ENCODE measurements at places on chromosomes 3 and 15.
A peak's percentile ranks its signal among the peaks of the same experiment; 100 is the strongest.

DNA sequence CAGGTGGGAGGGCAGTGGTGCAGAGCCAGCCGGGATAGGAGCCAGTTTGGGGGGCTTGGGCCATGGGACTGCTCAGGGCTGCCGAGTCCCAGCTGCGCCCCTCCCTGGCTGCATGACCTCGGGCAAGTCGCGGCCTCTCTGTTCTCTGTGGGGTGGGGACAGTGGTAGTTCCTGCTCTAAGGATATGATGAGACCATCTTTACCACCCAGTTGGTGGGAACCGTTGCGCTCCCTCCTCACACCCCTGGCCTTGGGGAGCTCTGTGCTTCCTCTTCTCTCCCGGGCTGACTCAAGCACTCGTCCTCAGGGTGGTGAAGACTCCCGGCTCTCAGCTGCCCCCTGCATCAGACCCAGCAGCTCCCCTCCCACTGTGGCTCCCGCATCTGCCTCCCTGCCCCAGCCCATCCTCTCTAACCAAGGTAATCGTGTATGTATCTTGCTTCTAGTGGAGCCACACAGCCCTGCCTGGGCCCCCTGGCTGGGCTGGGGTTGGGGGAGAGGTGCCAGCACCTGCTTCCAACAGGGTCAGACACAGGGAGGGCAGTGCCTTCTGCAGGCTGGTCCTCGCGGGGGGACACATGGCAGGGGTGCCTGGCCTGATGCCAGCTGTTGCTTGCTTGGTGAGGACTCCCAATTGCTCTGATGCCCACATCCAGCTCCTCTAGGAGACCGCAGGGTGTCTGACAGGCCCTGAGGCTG is 15.1 kb upstream of the STAB1 start:
- DNase-seq: no peak

DNA sequence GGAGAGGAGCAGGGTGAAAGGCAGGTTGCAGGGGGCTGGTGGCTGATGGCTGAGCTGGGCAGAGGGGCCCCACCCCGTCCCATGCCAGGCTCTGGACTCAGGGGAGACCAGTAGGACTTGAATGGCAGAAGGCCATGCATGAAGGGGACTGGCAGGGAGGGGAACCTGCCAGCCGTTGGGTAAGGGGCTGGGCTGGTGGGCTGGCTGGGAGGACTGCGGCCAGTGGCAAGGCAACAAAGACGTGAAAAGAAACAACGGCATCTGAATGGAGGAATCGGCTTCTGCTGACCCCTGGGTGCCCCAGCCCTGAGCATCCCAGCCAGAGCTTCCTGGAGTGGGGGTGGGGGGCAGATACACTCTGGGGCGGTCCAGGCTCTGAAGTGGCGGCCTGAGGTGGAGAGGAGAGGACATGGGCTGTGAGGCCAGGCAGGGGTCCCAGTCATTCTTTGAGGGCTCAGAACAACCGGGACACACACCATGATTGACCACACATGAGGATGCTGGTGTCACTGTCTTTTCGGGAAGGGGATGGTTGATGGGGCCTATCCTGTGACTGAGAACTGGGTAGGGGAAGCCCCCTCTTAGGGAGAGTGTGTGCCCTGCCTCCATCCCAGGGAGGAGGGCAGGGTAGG is 11.7 kb downstream of the GLYCTK start:
- DNase-seq: no peak

GRCh38 chr15:71325481-71325880 is 210.2 kb downstream of the THSD4 start:
- no peak for DNase-seq

DNA sequence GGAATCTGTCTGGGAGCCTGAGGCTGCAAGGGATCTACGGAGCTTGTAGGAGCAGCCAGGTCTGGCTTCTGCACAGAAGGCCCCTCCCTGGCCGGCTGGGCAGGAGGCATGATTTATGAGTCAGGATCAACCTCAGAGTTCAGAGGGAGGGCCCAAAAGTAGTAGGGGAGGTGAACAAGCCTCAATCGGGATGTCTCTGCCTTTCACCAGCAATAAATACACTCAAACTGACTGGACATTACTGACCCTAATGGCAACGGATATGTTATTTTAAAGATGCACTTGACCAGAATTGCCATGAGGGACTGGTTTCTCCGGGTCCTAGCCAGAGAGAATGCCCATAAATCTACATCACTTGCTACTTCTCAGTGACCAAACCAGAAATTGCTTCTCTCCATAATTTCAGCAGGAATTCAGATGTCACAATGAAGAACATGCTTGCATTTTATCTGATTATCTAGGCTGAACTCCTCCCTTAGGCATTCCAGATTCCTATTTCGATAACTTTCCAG is 109.6 kb upstream of the LMOD3 start:
- no peak for DNase-seq

GRCh38 chr3:13769422-13769821 is 110.4 kb downstream of the WNT7A start:
- no peak for DNase-seq

DNA sequence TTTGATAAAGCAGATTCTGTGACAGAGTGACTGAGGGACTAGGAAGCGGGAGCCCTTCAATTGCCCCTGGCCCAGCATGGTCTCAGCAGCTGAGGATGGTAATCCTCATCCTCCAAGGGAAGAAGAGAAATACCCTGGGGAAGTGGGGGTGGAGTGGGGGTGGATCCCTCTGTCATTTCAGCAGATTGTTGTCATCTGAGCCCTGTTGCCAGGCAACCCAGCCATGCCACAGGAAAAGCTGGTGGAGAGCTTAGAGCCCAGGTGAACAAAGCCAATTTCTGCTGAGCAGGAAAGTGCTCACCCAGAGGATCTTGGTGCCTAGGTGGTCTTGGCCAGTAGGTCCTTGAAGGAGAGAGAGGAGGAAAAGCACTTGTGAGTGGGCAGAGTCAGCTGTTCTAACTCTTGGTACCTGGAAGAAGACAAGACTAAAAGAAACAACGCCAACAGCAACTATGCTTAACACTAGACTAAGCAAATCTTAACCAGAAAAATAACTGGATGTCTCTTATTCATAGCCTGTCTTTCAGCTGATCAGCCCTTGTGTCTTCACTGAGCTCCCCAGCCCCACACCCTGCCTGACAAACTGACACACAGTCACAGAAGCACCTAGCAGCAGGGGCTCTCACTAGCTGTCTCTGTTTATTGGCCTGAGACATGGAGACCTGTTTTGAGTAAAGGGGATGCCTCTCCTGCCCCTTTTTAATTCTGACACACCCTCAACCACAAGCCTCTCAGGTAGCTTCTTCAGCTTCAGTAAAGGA is 40.1 kb upstream of the DCLK3 start:
- DNase-seq: no peak

DNA sequence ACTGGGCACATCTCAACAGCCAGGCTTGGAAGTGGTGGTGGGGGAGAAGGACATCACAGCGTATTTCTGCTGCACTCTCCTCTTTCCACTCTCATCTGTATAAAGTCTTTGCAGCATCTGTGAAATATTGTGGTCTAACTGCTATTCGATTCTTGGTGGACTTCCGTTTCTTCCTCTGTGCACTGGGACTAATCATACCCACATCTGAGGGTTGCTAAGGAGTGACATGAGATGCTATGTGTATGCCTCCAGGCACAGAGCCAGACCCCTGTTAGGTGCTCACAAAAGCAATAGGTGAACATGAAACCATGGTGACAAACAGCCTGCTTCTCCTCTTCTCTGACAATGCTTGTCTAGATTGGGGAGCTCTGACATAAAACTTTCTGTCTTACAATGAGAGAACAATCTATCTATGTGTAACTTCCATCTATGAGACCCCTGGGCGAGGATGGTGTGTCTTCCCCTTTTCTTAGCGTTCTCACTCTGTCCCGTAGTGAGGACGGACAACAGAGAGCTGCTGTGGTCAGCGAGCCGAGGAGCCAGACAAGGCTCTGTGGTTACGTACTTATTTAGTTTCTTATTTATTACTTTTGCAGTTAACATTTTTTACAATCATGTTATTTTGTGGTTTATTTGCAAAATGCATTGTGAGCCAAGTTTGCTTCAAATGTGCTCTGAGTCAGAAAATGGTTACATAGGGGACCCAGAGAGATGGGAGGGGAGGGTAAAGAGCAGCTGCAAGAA is 196.7 kb upstream of the TPRG1 start:
- DNase-seq: peak; percentile 29

DNA sequence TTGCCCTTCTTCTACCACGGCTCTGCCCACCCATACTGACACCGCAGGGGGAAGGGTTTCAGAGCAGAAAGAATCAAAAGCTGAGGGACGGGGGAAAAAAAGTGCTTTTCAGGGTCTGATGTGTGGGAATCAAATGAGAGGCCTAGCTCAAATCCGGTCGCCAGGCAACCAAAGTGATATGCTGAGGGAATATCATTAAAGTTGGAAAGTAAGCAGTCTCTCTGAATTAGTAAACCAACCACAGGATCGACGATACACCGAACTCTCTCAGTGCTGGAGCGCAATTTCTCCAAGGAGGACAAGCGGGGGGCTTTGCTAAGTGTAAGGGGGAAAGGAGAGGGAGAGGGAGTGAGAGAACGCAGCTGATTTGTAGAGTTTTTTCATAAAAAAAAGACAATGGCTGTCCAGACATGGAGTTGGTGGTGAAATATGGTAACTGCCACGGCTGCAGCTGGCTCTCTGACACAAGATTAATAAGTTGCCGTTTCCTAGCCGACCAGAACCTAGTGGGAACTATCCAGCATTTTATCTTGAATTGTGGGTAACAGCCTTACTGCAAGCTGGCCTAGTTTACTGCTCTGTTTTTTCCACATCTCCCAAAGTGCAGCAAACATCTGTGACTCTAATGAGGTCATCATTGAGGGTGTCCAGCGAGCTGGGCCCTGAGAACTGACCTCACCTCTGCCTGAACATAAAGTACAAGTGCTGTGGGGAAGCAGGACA is 530.2 kb downstream of the SOX2 start:
- no peak for DNase-seq

GRCh38 chr3:158528076-158528674 is 42.8 kb upstream of the MLF1 start:
- no peak for DNase-seq

- DNase-seq: no peak
Measured at GRCh38 chr15:91027677-91028076, 5.3 kb upstream of the VPS33B start.

GRCh38 chr15:73353734-73354133 is 15.0 kb downstream of the HCN4 start:
- no peak for DNase-seq

DNA sequence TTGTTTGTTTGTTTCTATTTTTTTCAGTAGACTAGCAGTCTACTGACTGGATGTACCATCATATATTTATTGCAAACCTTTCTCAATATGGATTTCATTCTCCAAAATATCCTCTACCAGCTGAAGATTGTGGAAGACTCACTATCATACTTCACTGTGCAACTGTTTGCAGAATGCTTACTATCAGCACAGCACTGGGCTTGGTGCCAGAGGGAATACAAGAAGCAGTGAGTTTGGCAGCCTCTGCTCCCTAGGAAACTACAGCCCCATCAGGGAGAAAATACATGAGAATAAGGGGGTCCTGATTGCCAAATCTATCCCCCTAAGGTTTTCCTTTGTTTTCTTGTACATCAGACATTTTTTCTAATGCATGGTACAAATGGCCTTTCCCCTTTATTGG is 27.5 kb downstream of the AQP9 start:
- DNase-seq: no peak

GRCh38 chr3:189123595-189124387 is 48.0 kb upstream of the TPRG1 start:
- DNase-seq: no peak

DNA sequence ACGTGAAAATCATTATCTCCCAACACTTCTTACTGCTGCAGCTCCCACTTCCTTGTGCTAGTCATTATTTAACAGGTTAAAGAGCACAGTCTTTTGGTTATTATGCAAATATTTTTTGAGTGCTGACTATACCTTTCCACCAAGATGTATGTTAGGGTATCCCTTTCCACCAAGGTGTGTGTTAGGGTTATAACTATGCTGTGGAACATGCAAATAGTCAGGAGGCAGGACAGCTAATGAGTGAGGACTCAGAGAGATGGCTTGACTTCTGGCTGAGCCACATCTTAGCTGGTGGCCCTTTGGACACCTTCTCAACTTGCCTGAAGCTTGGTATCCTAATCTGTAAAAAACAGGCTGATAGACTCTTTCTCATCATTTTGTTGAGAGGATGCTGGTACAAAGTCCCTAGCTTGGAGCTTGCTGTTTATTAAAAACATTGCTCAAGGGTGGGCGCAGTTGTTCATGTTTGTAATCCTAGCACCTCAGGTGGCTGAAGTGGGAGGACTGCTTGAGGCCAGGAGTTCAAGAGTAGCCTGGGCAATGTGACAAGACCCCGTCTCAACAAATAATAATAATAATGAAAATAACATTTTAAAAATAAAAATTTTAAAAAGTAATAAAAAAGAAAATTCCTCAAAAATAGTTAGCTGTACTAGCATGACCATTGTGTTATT is 160.5 kb upstream of the ADAMTS9 start:
- no peak for DNase-seq

- no peak for DNase-seq
Measured at GRCh38 chr15:46315434-46315833, 680.6 kb downstream of the SQOR start.

GRCh38 chr3:197186887-197187588 is 111.4 kb downstream of the DLG1 start:
- peak; percentile 21 for DNase-seq

GRCh38 chr3:179768080-179768479 is 115.2 kb downstream of the USP13 start:
- no peak for DNase-seq

- DNase-seq: no peak
Measured at GRCh38 chr3:175386630-175387029, 527.5 kb downstream of the NAALADL2 start.
